ENCODE measurements at places on chromosomes 12 and 14.

DNA sequence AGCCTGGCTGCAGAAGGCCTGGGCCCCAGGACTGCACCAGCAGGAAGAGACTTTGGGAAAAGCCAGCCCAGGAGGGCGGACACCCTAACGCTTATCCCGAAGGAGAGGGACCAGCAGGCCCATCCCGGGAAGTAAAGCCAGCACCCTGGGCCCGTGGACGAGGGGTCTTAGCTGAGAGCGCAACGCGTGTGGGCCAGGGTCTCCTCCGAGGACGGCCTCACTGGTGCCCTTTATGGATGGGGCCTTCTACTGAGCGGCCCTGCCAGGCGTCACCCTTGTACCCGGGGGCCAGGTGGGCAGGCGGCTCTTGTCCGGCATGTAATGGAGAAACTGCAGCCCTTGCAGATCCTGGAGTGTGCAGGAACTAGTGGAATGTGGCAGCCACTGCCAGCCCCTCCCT is 14.1 kb downstream of the TEDC1 start:
- no peak for DNase-seq

DNA sequence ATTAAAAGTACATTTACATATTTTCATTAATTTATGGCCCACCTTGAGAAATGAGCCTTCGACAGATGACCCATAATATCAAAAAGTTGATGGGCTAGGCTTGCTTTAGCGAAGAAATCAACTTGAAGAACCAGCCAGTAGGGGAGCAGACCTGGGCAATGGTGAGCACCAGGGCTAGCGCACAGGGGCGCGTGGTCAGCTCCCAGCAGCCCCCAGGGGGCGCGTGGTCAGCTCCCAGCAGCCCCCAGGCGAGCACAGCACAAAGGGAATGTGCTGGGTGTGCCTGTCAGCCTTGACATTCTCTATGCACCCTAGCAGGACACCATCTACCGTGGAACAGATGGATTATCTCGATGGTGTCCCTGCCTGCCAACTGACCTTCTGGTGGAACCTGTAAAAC is 15.3 kb upstream of the SOX5 start:
- DNase-seq, result no peak

- no peak for DNase-seq
Observed at GRCh38 chr12:64782191-64782876, 23.1 kb upstream of the GNS start.

DNA sequence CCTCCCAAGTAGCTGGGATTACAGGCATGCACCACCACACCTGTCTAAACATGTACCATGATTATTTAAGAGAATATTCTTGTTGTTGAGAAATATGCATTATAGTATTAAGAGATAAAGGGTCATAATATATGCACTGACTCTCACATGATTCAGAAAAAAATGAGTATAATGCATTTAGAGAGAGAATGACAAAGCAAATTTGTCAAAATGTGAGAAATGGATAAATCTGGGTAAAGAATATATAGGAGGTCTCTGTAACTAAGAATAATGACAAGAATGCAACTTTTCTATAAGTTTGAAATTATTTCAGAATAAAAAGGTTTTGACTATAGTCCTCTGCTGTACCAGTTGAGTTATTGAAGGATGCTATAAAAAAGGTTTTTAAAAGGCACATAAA is 28.1 kb upstream of the ZNF740 start:
- DNase-seq, result no peak

- DNase-seq, result peak; percentile 47
Observed at GRCh38 chr12:110688446-110689280, at the start of gene HVCN1. Gene HVCN1 (minus strand): TSS chr12:110689115. CDS start chr12:110683245, 5,870 bp downstream.

GRCh38 chr12:124277394-124278241 is 17.3 kb upstream of the RFLNA start:
- no peak for DNase-seq

- no peak for DNase-seq
Observed at GRCh38 chr12:124557518-124558223, 9.7 kb downstream of the NCOR2 start.

GRCh38 chr12:1662761-1663439 is 28.0 kb upstream of the ADIPOR2 start:
- DNase-seq, result peak; percentile 40

- DNase-seq, result no peak
Observed at GRCh38 chr14:61596990-61597389, 98.3 kb upstream of the HIF1A start.

- DNase-seq, result no peak
Observed at GRCh38 chr14:22613106-22613695, 15.1 kb downstream of the ABHD4 start.

DNA sequence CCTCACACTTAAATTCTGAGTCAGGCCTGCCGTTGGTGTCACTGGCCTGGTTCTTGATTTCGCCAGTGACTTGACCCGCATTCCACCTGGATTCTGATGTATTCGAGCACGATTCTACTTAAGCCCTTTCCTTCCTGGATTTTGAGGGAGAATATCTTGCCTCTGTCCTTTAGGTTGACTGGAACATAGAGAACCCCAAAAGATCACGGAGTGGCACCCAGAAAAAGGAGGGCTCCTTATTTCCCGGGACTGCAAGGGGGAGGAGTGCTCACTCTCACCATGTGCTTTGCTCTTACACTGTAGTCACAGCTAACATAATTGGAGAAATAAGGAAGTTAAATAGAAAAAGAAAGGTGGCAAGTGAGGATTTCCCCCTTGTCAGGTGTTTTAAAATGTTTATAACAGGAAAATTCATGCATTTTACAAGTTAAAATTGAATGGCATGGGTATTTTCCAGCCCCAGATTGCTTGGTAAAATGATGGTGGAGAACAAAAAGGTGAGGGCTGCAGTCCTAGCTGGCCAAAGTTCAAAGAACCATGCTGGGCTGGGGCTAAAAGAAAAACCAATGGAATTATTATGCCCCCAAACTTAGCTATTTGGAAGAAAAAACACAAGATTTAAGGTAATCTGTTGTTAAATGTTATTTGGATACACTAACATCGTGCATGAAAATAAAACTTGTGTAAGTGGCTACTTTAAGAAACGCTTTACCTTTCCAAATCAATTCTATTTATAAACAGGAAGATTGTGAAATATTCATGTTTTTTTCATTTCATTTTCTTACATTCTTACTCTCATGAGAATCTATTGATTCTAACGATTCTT is 8.9 kb downstream of the FOXA1 start:
- no peak for DNase-seq

- DNase-seq, result peak; percentile 12
Observed at GRCh38 chr12:68119250-68119649, 40.3 kb downstream of the IFNG start.

- DNase-seq, result no peak
Observed at GRCh38 chr14:32013083-32013482, 64.0 kb upstream of the ARHGAP5 start.

DNA sequence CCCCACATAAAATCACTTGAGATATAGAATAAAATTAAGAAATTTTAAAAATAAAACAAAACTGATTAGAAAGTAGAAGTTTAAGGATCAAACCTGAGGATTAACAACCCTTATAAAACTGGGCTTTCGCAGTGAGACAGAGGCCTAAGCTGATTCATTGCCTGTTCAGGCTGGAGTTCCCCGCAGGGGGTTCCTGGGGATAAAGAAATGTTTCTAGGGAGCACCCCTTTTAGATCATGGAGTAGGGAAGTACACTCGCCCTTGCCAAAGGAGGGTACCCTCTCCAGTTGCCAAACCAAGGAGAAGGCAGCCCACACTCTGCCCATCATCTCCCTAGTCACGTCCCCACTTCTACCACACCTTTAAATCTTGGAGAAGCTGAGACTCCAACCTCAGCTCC is 6.8 kb downstream of the GLIPR1 start:
- no peak for DNase-seq

- no peak for DNase-seq
Observed at GRCh38 chr14:54152351-54152750, 195.7 kb upstream of the BMP4 start.

DNA sequence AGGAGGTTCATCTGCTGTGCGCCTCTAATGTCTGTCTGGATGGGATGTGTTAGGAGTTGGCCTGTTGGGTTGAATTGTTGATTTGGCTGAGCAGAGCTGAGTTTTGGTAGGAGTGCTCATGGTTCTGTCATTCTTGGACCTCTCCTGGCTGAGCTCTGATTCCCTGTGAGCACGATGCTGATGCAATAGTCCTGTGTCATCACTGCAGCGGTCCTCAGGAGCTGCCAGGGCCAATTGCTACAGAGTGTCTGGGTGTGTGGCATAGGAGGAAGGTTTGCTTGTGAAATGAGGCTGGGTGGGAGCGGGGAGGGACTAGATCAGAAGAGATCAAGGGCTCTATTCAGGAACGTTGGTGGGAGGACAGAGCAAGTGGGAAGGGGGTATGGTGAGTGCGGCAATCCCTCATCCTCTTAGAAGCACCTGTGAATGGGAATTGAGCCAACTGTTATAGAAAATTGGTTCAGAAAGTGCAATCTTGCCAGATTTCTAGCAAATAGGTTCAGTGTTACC is 21.2 kb downstream of the PEX5 start:
- DNase-seq, result no peak

GRCh38 chr12:111105294-111105693 is 184.9 kb upstream of the MYL2 start:
- no peak for DNase-seq

GRCh38 chr14:65639216-65639615 is 226.7 kb downstream of the FUT8 start:
- no peak for DNase-seq

GRCh38 chr14:34983148-34983760 is 462 bp downstream of the SRP54 start:
- no peak for DNase-seq

- no peak for DNase-seq
Observed at GRCh38 chr12:50221228-50222008, 54.2 kb upstream of the CERS5 start.

DNA sequence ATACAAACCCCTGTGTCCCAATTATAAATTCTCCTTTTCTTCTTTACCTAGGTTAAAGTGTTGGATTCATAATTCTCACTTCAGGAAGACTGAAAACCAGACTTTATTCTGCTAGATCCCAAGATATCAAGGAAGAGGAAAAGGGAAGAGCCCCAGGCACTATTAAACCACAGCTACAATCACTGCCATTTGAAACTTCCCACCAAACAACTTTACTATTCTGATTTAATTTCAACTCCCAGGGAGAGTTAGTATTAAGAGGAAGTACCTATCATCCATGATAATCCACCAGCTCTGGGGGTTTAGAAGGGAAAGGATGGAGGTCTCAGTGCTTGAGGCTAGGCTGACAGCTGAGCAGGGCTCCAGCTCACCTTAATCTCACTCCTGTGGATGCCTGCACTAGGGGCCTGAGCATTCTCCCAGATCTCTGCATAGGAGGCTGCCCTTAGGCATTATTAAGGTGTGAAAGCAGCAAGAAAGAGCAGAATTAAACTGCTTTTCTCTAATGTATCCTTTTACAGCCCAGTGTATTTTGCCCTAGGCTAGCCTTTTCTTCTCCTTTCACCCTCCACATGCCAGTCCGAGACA is 52.9 kb downstream of the MYF5 start:
- DNase-seq, result no peak

GRCh38 chr12:108890208-108890607 is 10.3 kb downstream of the DAO start:
- DNase-seq, result no peak

- no peak for DNase-seq
Observed at GRCh38 chr12:58873496-58873895, 46.8 kb downstream of the LRIG3 start.

- DNase-seq, result no peak
Observed at GRCh38 chr12:4956054-4956453, 46.3 kb downstream of the KCNA1 start.
